T-helper 17 cell (primary cell): ENCODE measurements at places on chromosomes 2 and 18.

GRCh38 chr18:23568281-23569138 lies 17.8 kb downstream of the NPC1 start:
- DNase-seq, result no peak

- no peak for DNase-seq
Measured at GRCh38 chr2:129024796-129025195, 706.1 kb upstream of the HS6ST1 start.

- DNase-seq, result no peak
Measured at GRCh38 chr2:119474371-119475224, 42.9 kb downstream of the TMEM37 start.

- DNase-seq, result no peak
Measured at GRCh38 chr18:14916181-14916580, 168.2 kb downstream of the ANKRD30B start.

DNA sequence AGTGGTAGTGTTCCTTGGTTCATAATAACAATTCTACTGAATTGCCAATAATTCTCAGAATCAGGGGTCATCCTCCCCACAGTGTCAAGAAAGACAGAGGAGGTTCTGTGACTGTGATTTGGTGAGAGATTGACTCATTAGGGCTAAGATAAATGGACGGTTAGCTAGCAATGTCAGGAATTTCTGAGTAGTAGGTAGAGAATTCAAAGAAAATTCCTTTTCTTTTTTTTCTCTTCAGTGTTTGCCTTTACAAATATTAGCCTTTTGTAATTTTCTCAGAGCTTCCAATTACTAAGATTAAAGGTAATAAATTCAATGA lies 16.8 kb upstream of the CRIM1 start:
- DNase-seq, result no peak

GRCh38 chr2:46735108-46735691 lies 180.4 kb downstream of the MCFD2 start:
- no peak for DNase-seq

DNA sequence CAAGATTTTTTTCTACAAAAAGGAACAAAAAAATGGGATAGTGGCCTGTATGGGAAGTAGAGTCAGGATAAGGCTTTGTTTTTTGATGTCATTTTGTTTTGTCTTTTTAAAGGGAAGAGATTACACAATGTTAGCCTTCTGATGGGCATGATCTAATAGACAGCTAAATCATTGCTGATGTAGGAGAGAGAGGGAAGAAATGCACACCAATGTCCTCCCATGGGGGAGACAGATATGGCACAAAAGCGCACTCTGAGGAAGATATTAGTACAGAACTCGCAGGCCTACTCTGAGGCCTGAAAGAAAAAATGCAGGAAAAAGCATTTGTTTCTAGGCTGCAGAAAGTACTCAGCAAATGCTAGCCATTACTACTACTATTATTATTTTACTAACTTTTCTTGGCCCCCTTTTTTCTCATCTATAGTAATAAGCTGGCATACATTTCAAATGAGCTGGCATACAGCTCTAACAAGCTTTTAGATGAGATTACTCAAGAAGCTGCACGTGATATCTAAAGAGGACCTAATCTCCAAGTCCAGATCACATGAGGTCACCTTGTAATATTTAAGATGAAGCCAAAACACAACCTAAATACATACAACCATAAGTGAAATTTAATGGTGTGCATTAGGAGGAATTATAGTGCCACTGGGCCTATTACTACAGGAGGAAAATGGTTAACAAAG lies 269.4 kb upstream of the TANK start:
- DNase-seq, result no peak

DNA sequence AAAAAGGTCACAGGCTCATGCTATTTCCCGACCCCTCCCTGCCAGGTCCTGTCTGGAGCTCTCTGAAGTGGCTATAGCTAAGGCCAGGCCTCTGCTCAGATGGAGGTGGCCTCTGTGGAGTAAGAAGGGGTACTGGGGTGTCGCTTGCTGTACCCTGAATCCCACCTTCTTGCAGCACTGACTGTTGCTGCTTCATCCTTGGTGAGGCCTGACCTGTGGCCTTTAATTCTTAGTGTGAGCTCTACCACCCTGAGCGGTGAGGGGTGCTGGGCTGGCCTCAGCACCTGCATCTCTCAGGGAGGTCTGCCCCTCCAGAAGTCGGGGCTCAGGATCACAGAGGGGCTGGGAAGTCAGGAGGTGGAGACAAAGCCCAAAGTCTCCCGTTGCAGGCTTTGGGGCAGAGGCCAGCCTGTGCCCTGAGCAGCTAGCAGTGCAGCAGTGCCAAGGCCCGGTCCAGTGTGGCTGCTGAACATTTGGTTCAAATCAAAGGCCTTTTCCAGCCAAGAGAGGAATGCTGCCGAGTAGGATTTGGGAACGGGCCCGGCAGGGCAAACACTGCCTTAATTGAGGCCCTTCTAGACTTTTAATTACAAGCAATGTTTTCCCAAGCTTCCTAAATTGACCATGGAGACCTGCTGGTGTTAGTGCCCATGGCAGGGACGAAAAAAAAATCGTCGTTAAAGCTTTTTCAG lies 133.5 kb upstream of the HAAO start:
- no peak for DNase-seq

DNA sequence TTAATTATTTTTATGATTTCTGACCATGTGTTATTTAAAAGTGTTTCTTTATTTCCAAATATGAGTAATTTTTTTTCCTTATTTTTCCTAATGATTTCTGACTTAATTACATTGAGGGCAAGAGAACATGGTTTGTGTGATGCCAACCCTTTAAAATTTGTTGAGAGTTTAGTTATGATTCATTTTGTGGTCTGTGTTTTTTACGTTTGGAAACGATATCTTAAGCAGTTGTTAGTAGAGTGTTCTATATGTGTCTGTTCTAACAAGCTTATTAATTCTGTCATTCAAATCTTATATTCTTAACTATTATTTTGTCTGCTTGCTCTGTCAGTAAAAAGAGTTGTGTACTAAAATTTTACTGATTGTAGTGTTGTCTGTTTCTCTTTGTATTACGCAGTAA lies 15.0 kb downstream of the NAB1 start:
- no peak for DNase-seq
